ENCODE measurements at places on chromosomes 12 and 14.

GRCh38 chr12:132818562-132818961 lies 10.1 kb downstream of the GOLGA3 start:
- no peak for DNase-seq

DNA sequence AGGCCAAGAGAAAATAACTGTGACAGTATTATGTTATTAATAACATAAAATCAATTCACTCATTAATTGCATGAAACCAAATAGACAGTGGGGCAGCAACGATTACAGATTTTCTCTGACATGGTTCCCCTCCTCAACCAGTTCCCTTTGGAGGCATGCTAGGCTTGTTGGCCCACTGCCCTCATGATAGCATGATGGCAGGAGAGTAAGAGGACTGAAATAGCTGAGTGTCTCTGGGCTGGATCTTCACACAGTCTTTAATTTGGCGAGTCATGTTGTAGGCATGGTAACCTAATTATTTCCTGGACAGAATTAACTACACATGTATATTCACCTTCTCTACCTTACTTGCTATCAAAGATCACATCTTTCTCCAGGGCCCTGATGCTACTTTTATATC lies 266.2 kb upstream of the PELI2 start:
- no peak for DNase-seq

DNA sequence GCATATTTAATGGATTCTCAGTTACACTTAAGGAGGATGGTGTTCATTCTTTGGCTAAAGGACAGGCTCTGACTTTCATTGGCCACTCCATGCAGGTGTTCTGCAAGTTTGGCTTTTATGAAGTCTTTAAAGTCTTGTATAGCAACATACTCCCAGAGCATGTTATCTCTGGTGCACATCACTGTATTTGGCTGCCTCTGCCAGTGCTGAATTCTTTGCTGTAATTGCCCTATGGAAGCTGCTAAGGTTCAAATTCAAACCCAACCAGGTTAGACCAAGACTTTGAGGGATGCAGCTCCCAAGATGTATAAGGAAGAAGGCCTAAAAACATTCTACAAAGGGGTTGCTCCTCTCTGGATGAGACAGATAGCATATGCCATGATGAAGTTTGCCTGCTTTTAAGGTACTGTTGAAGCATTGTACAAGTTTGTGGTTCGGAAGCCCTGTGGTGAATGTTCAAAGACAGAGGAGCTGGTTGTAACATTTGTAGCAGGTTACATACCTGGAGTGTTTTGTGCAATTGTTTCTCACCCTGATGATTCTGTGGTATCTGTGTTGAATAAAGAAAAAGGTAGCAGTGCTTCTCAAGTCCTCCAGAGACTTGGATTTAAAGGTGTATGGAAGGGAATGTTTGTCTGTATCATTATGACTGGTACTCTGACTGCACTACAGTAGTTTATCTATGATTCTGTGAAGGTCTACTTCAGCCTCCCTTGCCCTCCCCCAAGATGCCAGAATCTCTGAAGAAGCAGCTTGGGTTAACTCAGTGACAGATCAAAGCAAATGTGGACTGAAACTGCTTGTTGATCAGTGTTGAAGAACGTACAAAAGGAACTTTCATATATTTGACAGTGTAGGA lies 19.4 kb downstream of the TMEM116 start:
- DNase-seq, result peak; percentile 59

DNA sequence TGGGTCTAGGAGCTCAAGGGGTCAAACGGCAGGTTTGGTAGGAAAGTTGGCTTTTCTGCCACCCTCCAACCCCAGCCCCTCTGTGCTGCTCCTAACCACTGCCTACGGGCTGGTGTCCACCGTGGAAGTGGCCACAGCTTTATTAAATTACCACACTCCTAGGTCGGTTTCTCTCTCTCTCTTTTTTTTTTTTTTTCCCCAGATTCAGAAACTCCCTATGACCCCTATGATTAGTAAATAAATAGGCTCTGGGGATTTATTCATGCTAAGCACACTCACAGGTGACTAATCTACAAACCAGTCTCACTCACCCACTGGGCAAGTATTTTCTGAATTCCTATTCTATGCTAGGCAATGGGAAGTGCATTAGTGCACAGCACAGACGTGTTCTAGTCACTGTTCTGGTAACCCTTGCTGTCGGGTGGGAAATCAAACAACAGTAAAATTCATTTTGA lies 8.7 kb upstream of the DDX47 start:
- no peak for DNase-seq

- DNase-seq, result no peak
These were observed 54.4 kb downstream of the SPPL3 start for GRCh38 chr12:120849765-120850164.
